ENCODE measurements at places on chromosomes 13 and 19.

DNA sequence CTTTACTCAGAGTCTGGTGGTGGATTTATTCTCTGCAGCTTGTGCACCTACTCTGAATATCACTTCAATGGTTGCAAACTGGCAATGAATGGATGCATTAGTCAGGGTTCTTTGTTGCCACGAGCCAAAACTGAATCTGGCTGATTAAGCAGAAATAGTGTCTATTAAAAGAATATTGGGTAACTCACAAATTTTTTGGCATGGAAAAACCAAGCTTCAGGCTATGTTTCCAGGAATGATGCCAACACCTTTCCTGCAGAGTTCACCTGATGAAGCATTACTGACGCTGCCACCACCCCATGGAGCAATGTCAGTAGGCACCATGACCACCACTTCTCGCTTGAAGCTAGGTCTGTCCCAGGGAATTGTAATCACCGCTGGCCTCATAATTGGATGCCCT lies 597.8 kb upstream of the SLC10A2 start:
- no peak for DNase-seq

GRCh38 chr19:48480558-48481500 lies 11.7 kb downstream of the CYTH2 start:
- no peak for DNase-seq

DNA sequence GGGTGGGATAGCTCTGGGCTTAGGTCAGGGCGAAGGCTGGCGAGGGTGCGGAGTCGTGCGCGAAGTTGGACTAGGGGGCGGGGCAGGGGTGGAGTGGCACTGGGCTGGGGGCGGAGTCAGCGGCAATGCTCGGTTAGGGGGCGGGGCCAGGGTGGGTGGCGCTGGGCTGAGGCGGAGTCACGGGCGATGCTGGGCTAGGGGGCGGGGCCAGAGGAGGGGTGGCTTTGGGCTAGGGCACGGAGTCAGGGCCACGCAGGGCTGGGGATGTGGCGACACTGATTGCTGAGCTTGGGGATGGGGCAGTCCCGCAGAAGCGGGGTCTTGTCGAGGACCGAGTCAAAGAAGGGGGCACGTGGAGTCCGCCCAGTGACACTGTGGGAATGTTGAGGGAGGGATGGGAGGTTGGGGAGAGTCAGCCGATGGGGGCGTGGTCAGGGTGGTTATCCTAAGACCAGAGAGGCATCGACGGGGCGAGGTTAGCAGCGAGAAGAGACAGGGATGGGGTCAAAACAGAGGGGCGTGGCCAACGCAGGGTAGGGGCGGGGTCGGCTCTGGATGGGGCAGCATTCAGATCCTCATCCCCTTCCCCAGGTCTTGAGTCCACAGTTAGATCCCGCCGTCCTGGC lies 8.7 kb downstream of the HOMER3 start:
- DNase-seq: peak; percentile 48

- no peak for DNase-seq
Observed at GRCh38 chr13:99347335-99347878, 40.2 kb upstream of the GPR183 start.

DNA sequence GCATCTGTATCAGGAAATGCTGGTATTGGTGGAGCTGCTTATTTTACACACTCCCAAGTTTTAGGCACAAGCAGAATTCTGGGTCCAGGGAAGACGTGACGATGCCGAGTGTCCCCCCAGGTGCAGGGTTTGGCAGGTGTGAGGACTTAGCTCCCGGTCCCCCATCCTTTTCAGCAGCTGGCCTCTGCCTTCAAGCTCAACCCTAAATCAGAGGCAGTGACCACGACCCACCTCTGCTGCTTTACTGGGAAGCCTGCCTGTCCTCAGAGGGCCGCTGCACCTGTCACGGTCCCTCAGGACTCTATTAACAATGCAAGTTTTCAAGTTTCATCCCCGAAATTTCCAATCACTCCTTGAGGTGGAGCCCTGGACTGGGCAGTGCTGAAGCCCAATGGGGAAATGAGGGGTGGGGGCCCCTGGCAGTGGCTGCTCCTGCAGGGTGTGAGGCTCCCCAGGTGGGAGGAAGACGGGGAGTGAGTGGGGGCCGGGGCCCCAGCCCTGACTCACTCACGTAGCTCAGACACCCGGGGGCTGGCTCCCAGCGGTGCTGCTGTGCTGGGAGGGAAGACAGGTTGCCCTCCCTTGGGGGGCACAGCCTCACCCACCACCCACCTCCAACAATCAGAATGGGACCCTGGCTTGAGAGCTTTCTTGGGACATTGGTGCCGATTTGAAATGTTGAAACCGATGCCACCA lies 92.6 kb upstream of the MCF2L start:
- DNase-seq: no peak

DNA sequence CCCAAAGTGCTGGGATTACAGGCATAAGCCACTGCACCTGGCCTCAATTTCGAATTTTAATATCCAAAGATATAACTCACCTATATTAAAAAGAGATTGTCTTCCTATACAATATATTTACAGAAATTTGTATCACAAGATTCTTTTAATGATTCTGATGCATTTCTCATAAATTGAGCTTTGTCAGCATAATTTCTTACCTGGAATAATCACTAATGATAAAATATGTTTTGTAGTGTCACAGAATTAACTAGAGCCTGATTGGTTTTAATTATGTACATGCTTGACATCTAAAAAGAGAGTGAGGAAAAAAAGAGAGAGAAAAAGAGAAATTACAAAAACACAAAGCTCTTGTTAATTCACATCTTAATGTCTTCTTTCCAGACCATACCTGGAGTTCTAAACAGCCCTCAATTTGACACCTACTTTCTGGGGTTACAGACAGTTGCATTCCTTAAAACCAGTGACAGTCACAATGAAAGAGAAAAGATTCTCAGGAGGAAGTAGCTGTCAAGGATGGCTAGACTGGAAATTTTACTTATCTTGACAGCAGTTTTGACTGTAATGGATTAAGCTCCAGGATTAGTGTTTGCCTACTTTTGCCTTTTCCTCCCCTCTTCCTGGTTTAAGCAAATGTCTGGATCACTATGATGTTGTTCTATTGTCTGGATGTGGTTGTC lies 214.4 kb downstream of the SPRY2 start:
- no peak for DNase-seq

- no peak for DNase-seq
Observed at GRCh38 chr19:28823338-28823961, 389.5 kb downstream of the UQCRFS1 start.

DNA sequence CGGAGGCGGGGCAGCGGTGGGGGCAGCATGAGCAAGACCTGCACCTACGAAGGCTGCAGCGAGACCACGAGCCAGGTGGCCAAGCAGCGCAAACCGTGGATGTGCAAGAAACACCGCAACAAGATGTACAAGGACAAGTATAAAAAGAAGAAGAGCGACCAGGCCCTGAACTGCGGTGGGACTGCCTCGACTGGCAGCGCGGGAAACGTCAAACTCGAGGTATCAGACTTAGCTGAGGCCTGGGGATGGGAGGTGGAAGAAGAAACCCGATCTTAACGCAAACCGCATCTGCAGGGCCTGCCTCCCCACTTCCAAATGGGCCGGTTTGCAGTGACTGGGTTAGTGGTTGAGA lies 693 bp downstream of the RFXAP start:
- DNase-seq: no peak

DNA sequence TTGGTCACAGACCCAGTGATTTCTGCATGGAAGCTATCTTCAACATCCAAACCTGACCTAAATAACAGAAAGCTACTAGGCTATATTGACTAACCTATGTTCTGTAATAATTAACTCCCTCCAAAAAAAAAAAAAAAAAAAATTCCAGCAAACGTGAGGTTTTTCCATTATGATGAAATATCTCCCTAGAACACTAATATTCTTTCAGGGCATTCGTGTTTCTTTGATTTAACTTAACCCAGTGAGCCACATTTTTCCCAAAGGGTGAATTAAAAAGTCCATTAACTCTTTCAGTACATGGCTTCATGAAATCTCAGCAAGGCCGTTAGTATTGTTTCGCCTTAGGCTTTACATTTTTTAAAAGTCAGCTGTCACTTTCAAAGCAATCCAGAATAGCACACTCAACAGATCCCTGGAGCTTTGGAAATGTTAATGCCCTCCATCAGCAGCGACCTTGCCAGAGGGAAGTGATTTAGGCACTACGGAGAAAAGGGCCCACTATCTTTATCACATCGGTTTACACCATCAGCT lies 175.8 kb downstream of the DCT start:
- no peak for DNase-seq

GRCh38 chr13:36919171-36919832 lies 736 bp downstream of the SMAD9 start:
- DNase-seq: no peak

GRCh38 chr13:112554214-112554850 lies 33.6 kb downstream of the TUBGCP3 start:
- no peak for DNase-seq

- no peak for DNase-seq
Observed at GRCh38 chr19:41402010-41402409, 4.4 kb downstream of the BCKDHA start.

DNA sequence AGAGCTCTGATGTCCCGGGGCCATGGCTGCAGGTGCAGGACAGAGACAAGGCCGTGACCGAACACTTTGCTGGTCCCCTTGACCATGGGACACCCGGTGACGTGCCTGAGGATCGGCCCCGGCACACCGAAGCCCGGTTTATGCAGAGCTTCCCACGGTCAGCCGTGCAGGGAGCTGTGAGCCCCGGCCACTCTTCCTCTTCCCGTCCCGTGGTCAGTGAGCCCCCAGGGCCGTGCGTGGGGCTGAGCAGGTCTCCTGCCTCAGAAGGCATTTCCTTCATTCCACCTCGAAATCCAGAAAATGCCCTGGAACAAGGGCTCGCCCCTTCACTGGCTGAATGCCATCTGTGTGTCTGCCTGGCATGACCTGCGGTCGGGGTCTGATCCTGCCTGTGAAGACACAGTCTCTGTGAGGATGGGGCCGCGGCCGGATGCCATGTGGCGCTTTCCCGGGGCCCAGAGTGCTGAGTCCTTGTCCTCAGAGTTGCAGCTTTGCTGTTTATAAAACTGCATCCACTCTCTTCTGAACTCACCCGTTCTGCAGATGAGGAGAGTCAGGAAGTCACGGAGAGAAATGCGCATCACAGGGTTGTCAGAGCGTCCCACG lies 16.9 kb downstream of the MCF2L start:
- DNase-seq: no peak

GRCh38 chr19:39154100-39154628 lies 28.6 kb downstream of the PAK4 start:
- no peak for DNase-seq

- no peak for DNase-seq
Observed at GRCh38 chr13:91544723-91545122, 146.3 kb downstream of the GPC5 start.

- no peak for DNase-seq
Observed at GRCh38 chr13:85615031-85615430, 184.2 kb downstream of the SLITRK6 start.

- no peak for DNase-seq
Observed at GRCh38 chr19:10004617-10005016, 5.7 kb downstream of the COL5A3 start.

- no peak for DNase-seq
Observed at GRCh38 chr19:19900139-19900728, 512 bp upstream of the ZNF93 start.

GRCh38 chr13:112648101-112648500 lies 41.7 kb upstream of the ATP11A start:
- no peak for DNase-seq

DNA sequence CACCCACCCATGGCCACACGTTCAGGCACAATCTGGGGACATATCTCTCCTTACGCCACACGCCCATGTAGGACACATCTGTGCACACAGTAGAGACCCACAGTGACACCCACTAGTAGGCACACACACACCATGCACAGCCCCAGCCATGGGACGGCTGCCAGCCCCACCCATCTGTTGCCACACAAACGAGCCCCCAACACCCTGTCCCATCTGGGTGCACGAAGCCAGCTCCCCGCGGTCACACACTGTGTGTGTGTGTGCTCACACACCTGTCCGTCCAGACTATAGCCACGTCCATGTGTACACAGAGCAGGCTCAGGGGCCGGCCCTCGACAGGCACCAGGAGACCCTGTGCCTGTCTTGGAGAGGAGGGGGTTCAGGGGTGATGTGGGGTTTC lies 10.6 kb downstream of the ERFL start:
- DNase-seq: no peak

GRCh38 chr13:69044629-69045028 lies 1063.0 kb upstream of the ATXN8OS start:
- DNase-seq: no peak

DNA sequence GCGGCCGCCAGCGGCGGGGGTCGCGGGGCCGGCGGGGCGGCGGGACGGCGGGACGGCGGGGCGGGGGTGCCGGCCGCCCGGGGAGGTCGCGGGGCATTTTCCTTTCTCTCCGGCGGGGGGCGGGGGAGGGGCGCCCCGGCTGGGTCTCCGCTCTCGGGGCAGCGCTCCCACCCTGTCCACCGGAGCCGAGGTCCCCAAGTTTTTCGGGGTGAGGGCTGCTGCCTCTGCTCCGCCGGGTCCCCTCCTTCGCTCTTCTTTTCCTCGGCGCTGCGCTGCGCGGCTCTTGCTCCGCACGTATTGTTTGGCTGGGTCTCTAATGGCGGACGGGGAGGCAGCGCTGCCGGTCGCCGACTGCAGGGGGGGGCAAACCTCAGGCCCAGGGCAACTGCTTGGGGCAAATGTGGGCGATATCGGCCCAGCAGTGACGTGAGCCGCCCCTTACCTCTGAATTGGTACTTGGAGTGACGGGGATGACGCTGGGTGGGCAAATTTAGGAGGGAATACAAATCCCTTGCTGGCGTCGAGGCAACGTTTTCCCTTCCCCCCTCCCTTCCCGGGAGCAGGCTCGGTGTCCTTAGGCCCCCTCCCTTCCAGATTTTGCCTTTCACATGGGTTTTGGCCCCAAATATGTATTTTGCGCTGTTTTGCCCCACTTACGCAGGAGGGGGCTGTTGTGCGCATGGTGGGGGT lies 759 bp downstream of the ZMYM2 start:
- peak; percentile 31 for DNase-seq

DNA sequence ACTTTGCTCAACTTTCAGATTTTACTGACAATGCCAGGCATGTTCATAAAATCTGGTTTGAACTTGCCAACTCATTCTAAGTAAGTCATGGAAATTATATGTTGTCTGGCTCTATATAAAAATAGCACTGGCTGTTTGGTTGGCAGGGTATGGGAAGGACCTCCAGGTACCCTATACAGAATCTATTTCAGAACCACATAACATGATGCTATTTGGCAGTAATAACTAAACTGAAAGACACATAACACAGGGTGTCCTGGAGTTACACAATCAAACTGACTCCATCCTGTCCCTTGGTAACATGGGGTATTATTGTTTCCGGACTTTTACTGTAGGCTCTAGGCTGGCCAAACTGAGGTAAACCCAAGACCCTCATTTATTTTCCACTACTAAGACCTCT lies 248.8 kb downstream of the RGCC start:
- no peak for DNase-seq

DNA sequence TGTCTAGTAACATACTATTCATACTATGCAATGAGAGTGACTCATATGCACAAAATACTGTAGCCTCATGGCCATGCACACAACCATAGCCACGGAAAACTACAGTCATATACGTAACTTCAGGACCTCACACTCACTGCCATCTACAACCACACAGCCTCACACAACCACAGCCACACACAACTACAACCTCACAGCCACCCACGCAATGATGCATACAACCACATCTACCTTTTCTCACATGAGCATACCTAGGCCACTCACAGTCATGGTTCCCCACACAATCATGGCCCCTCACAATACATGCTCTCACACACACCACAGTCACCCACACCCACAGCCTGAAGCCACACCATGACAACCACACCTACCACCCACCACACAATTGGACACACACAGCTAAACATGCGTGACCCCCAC lies 8.7 kb upstream of the TNFSF14 start:
- no peak for DNase-seq
